ENCODE measurements at places on chromosomes 13 and 19.

DNA sequence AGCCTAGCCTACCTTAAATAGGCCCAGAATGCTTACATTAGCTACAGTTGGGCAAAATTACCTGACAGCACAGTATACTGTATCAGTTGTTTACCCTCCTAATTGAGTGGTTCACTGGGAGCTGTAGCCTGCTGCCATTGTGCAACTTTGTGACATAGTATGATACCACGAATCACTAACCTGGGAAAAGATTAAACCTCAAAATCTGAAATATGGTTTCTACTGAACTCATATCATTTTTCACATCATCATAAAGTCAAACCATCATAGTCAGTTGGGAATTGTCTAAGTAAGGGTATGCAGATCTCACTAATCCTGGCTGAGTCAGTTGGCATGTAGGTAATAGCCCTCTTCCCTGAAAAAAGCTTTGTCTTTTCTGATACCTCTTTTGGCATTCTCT, 9.2 kb downstream of the PAN3 start:
- DNase-seq = no peak

GRCh38 chr13:98198683-98199082, 21.6 kb upstream of the RNF113B start:
- no peak for DNase-seq

DNA sequence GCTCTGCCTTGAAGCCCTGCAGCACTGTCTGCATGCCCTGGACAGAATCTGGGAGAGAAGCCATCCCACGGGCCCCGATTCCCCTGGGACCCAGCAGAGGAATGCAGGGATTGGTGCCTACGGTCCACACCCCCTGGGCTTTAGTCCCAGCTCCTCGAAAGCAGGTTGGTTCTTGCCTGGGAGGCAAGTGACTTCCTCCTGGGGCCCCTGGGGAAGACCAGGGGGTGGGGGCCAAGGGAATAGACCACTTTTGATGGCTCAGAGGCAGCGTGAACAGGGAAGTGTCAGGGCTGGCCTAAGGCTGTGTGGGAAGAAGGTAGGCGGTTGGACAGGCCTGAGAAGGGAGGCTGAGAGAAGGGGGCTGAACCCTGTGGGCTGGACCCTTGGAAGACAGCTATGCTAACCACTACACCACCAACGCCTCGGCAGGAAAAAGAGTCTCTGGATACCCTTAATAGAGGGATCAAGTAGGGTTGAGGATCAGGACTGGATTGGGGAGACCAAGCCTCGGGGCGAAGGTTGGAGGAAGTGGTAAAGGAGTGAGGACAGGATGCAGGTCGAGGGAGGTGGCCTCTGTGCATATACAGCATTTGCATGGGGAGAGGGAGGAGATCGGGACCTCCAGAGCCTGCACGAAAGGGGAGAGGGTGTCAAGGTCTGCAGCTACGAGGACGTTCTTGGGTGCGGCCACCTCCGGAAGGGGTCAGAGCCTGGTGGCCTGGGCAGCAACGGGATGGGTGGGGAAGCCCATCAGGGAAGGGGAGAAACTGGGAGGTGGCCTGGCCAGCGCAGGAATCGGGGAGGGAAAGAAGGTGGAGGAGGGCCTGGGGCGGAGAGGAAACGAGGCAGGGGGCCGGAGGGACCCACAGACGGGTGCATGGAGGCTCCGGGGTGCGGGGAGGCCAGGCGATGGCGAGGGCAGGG, 709 bp downstream of the DPP9 start:
- no peak for DNase-seq

- DNase-seq = no peak
These were observed 19.4 kb downstream of the CLDN10 start for GRCh38 chr13:95571941-95572340.

- no peak for DNase-seq
These were observed 14.3 kb downstream of the MAU2 start for GRCh38 chr19:19334989-19335344.

Data from CD8-positive, alpha-beta T cell (primary cell).